Pulmonary artery endothelial cell (primary cell): ENCODE measurements at places on chromosomes 2 and 18.

DNA sequence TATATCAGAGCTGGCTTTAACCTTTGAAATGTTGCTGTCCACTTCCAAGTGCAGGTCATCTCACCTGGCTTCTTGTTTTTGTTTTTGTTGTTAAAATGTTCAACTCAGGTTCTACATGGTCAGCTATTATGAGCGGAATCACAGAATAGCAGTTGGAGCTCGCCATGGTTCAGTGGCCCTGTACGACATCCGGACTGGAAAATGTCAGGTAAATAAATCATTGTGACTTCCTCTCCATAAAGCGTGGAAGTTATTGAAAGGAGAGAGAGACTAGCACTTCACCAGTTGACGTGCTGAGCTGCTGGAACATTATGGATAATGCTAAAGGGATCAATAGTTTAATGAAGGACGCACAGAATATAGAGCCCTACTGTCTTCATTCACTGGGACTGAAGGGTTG is 184.6 kb upstream of the BOD1L2 start:
- DNase-seq: no peak

GRCh38 chr2:105644174-105644980 is 100.3 kb upstream of the NCK2 start:
- DNase-seq: no peak

- no peak for DNase-seq
These were observed 304.0 kb upstream of the TMEFF2 start for GRCh38 chr2:192498747-192499146.

DNA sequence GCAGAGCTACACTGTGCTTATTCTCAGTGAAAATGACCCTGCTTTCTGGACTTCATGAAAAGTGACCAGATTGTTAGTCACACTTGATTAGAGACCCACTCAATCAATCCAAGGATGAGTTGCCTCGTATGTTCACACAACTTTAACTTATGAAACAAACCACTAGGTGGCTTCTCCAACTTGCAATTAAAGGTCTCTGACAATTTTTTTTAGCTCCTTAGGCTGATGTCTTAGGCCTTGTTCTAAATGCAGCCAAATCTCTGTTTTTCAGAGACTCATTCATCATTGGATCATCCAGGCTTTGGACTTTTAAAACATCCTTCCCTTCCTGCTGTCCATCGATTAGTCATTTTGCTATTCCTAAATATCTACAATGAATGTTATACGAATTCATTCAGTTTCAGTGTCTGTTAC is 63.4 kb downstream of the MREG start:
- no peak for DNase-seq

- no peak for DNase-seq
These were observed 74.4 kb upstream of the ASB18 start for GRCh38 chr2:236338495-236339184.
